Ureter (tissue), 1 donor: ENCODE measurements at places on chromosomes 2 and 18. TPM values are rescaled to one million over a fixed set of nuclear protein-coding genes. Genes with fewer than 3 reads are reported as not detected.

The C2orf66 gene
- 1.0 TPM for total RNA-seq

The MARCHF4 gene
- total RNA-seq: not detected

GRCh38 chr2:127024769-127025358 lies 82.1 kb downstream of the BIN1 start:
- no peak for DNase-seq

The IL37 gene
- total RNA-seq: not detected

The NPAS2 gene
- 102 TPM for total RNA-seq
